ENCODE measurements at places on chromosomes 16 and 17.

- DNase-seq: peak; percentile 72
Observed at GRCh38 chr16:19167710-19168370, at the start of gene SYT17. TSS of gene SYT17 (plus strand) at chr16:19168240. CDS start at chr16:19168647, 407 bp downstream.

DNA sequence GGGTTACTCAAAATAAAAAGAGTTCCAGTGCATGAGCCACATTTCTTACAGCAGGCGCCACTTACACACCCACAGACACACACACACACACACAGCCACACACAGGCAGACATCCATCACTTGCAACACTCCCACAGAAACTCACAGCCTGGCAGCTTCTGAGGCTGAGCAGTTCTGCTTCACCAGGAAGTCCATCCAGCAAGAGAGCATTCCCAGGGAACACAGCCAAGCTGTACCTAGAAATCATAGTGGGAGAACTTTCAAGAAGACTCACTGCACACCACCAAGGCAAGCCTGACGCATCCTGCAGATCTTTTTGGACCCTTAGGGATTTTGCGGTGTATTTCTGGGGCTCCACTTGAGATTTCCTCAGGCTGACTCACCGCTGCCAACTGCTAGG, 140.9 kb upstream of the WSB1 start:
- no peak for DNase-seq

- DNase-seq: peak; percentile 63
Observed at GRCh38 chr17:66200685-66201092, 8.8 kb upstream of the CEP112 start.

- DNase-seq: no peak
Observed at GRCh38 chr16:69119536-69119935, 12.9 kb downstream of the CHTF8 start.

DNA sequence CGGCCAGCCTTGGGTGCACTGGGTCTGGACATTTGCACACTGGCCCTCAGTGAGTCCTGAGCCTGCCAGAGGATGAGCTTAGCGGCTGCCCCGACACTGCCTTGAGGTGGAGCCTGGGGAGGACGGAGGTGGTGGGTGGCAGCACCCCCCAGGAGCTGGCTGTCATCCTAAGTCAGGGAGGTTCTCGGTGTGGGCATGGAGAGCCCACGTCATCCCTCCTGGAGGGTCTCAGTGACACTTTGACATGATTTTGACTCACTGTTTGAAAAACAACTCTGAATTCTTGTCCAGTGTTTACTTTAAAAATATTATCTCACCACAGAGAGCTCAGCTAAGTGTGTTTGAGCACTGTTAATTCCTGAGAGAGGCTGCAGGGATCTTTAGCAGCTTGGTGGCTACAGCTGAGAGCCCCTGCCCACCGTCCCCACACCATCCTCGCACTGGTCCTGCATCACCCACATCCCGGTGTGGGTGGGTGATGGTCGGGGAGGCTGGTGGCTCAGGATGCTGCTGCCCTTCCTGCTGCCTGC, 63.1 kb downstream of the BANP start:
- DNase-seq: no peak

- DNase-seq: no peak
Observed at GRCh38 chr17:65219124-65219523, 82.0 kb downstream of the RGS9 start.

- DNase-seq: no peak
Observed at GRCh38 chr16:66014221-66014620, 352.3 kb upstream of the CDH5 start.

GRCh38 chr16:3054965-3055733, 8.8 kb downstream of the MMP25 start:
- DNase-seq: no peak

GRCh38 chr17:46057366-46057765, 58.3 kb downstream of the STH start:
- no peak for DNase-seq

GRCh38 chr16:90053902-90054500, 23.1 kb downstream of the PRDM7 start:
- no peak for DNase-seq

DNA sequence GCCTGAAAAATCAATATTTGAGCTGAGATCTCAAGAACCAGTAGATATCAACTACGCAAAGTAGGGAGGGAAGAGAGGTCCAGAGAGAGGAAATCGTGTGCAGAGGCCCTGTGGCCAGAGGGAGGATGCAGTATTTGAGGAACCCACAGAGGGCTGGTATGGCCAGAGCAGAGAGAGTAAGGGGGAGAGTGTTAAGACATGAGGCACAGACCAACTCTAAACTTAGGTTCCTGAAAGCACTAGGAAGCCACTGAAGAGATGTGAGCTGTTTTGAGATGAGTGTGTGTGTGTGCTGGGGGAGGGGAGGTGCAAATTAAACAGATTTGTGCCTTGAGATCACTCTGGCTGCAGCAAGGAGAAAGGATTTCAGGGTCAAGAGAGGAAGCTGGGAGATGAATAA, 10.9 kb downstream of the SLC13A2 start:
- DNase-seq: no peak

GRCh38 chr17:7867881-7868329, 10.1 kb downstream of the CYB5D1 start:
- no peak for DNase-seq

GRCh38 chr17:82867763-82868325, 28.0 kb upstream of the ZNF750 start:
- no peak for DNase-seq

- DNase-seq: no peak
Observed at GRCh38 chr17:12388226-12388625, 277.5 kb upstream of the MYOCD start.

GRCh38 chr16:88599092-88599733, 29.0 kb downstream of the ZC3H18 start:
- no peak for DNase-seq

- no peak for DNase-seq
Observed at GRCh38 chr17:27545562-27546229, 85.3 kb upstream of the LGALS9 start.

GRCh38 chr17:37848690-37849616, 75.3 kb upstream of the TBC1D3K start:
- no peak for DNase-seq

- no peak for DNase-seq
Observed at GRCh38 chr17:40602445-40603443, 37.5 kb upstream of the CCR7 start.

GRCh38 chr17:2111691-2112090, 56.8 kb downstream of the HIC1 start:
- DNase-seq: no peak

All from neural crest cell (in vitro differentiated cells).